Stimulated activated memory B cell treated with anti-CD40 and anti-IgM and Interleukin-4, amounts not matched to agents 10 μg/mL and 1 μg/mL and 100 μg/mL, for 72 hours (primary cell): ENCODE measurements at places on chromosomes 2 and 18.
A peak's percentile ranks its signal among the peaks of the same experiment; 100 is the strongest.

GRCh38 chr18:50014606-50015005, 180.3 kb downstream of the MYO5B start:
- no peak overlapping the region for H3K4me3 ChIP-seq
- H3K36me3 ChIP-seq, result no peaks in the 10 kb centered on the region

DNA sequence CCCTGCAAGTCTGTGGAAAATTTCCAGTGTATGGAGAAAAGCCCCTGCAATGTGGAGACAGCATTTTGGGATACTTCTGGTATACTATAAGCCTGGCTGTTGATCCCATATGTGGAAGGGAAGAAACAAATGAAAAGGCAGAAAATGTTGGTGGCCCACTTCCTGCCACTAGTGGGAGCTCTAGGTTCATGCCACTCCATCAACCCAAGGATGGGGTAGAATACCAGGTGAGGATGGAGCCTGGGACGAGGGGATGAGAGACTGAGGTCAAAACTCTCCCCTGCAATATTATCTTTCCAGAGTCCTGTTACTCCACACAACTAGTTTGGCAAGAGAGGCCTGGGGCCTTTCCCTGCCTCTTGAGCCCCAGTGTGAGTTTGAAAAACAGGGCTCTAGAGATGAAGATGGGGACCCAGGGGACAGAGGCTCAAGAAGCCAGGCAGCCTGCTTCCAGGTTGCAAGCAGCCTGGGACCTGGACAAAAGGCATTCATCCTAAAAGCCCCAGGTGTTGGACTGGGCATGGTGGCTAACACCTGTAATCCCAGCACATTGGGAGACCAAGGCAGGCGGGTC, 31.9 kb downstream of the BMP10 start:
- no peak overlapping the region for H3K27ac ChIP-seq
- no peak for ATAC-seq
- H3K27me3 ChIP-seq, result no peaks in the 10 kb centered on the region
- H3K4me1 ChIP-seq, result peaks cover 21% of the 10 kb centered on the region
- no peak overlapping the region for H3K4me3 ChIP-seq
- no peaks in the 10 kb centered on the region for H3K36me3 ChIP-seq

DNA sequence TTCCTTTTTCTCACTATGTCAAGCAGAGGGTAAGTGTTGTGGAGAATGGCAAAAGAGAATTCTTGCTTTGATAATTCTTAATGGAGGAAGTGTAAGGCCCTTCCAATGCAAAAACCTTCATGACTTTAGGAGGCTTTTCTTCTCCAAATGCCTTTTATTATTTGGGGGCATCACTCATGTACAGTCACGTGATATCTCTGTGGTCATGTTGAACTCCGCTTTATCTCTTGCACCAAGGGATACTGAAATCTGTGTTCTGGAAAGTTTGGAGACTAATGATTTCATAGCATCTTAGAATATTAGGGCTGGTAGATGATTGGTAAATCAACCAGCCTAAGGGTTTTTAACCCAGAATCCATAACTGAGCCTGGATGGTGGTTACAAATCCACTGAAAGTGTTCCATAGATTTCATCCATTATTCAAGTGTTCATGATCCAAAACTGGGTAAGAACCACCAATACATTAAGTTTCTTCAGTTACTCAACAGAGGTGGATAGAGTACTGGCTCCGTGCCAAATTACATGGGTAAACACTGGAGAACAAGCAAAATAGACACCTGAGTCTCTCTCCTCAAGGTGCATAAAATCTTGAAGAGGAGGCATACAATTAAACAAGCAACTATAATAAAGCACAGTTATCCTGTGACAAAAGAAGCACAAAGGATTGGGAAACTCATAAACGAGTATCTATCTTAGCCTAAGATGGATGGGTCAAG, 169.6 kb upstream of the EPHA4 start:
- H3K36me3 ChIP-seq, result no peaks in the 10 kb centered on the region
- H3K27ac ChIP-seq, result no peak overlapping the region
- no peak overlapping the region for H3K4me3 ChIP-seq
- no peaks in the 10 kb centered on the region for H3K27me3 ChIP-seq

DNA sequence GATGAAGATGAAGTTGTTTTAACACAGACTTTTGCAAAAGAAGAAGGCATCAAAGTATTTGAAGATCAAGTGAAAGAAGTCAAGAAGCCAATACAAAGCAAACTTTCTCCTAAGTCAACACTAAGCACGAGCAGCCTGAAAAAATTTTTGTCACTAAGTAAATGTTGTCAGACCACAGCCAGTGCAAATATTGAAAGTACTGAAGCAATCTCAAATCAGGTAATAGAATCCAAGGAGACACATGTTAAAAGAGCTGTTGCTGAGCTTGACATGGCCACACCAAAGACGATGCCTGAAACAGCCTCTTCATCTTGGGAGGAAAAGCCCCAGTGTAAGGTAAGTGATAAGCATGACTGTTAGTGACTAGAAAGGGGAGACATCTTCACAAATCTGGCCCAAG, 75.1 kb downstream of the FSIP2 start:
- ATAC-seq, result no peak
- H3K27me3 ChIP-seq, result no peaks in the 10 kb centered on the region
- peaks cover 18% of the 10 kb centered on the region for H3K36me3 ChIP-seq
- H3K4me3 ChIP-seq, result no peak overlapping the region
- H3K27ac ChIP-seq, result no peak overlapping the region

- H3K4me1 ChIP-seq, result no peaks in the 10 kb centered on the region
- H3K27ac ChIP-seq, result no peak overlapping the region
- H3K4me3 ChIP-seq, result no peak overlapping the region
- peaks cover 19% of the 10 kb centered on the region for H3K27me3 ChIP-seq
- ATAC-seq, result no peak
Observed at GRCh38 chr2:31762085-31762484, 181.3 kb upstream of the SRD5A2 start.

- no peak overlapping the region for H3K4me3 ChIP-seq
- H3K27me3 ChIP-seq, result no peaks in the 10 kb centered on the region
- H3K27ac ChIP-seq, result peak overlapping the region; percentile 71
- H3K36me3 ChIP-seq, result no peaks in the 10 kb centered on the region
- ATAC-seq, result no peak
Observed at GRCh38 chr2:127626175-127626574, 19.8 kb upstream of the GPR17 start.

GRCh38 chr2:11553661-11554398, 20.0 kb downstream of the GREB1 start:
- peaks cover 85% of the 10 kb centered on the region for H3K27me3 ChIP-seq
- no peak overlapping the region for H3K4me3 ChIP-seq
- no peak for ATAC-seq
- H3K36me3 ChIP-seq, result peaks cover 5% of the 10 kb centered on the region

- no peak overlapping the region for H3K4me3 ChIP-seq
- no peaks in the 10 kb centered on the region for H3K27me3 ChIP-seq
- no peak overlapping the region for H3K27ac ChIP-seq
- H3K4me1 ChIP-seq, result no peaks in the 10 kb centered on the region
Observed at GRCh38 chr2:77064324-77064723, 457.9 kb downstream of the LRRTM4 start.

DNA sequence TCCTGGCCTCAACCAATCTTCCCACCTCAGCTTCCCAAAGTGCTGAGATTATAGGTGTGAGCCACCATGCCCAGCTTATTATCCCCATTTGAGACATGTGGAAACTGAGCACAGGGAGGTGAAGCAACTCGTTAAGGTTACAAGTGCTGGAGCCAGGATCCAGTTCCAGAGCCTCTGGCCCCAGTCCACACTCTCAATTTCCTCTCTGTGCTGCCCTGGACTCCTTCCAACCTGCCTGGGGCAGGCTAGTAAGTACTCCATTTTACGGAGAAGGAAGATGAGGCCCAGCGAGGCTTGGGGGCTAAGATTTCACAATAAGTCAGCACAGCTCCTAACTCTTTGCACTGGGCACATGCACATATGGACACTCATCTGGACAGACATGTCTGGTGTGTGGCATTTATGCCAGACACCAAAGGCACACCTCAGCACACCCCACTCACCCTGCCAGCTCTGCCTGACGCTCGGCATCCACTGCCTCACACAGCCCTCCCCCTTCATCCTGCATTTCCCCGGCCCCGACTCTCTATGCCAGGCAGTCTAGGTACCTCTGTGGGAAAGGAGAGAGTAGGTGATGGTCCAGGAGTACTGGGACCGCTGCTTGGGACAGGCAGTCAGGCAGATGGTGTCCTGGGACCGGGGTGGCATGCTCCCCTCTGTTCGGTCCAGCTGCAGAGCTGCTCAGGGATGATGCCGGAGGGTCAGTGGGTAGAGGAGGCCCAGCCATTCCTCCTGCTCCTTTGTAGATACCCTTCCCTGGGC, 20.5 kb downstream of the CFAP65 start:
- no peaks in the 10 kb centered on the region for H3K4me1 ChIP-seq
- no peak for ATAC-seq
- no peak overlapping the region for H3K4me3 ChIP-seq
- no peak overlapping the region for H3K27ac ChIP-seq

- H3K27me3 ChIP-seq, result no peaks in the 10 kb centered on the region
- no peak for ATAC-seq
- no peak overlapping the region for H3K27ac ChIP-seq
- peaks cover 52% of the 10 kb centered on the region for H3K36me3 ChIP-seq
- H3K4me3 ChIP-seq, result no peak overlapping the region
Observed at GRCh38 chr2:32739664-32740063, 111.8 kb downstream of the TTC27 start.

DNA sequence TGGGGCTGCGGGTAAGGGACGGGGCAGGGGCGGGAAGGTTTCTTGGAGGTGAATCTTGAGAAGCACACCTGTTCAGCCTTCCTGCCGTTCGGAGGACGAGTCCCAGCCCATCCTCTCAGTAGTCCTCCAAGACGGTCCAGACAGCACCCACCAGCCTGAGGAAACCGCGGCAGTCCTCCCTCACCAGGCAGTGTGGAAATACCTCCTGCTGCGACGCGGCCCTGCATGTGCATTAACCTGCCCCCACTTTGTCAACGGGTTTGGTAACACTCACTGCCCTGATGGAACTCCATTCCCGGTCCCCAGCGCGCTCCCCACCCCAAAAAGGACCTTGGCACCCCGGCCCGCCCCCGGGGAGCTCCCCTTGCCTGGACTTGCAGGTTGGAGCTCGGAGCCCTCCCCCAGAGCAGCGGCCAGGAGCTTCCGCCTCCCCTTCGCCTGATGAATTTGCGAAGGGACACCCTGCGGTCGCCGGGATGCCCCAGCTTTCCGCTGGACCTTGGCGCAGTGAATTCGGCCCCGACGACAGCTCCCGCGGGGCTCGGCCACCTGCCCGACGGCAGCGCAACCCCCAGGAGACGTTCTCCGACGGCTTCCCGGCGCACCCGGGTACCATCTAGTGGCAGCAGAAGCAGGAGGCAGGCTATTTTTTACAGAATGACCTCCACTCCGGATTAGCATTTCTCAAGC, 31.5 kb downstream of the ACVR1C start:
- peak; percentile 69 for ATAC-seq
- peak overlapping the region; percentile 61 for H3K4me3 ChIP-seq
- H3K27me3 ChIP-seq, result no peaks in the 10 kb centered on the region
- H3K36me3 ChIP-seq, result no peaks in the 10 kb centered on the region

DNA sequence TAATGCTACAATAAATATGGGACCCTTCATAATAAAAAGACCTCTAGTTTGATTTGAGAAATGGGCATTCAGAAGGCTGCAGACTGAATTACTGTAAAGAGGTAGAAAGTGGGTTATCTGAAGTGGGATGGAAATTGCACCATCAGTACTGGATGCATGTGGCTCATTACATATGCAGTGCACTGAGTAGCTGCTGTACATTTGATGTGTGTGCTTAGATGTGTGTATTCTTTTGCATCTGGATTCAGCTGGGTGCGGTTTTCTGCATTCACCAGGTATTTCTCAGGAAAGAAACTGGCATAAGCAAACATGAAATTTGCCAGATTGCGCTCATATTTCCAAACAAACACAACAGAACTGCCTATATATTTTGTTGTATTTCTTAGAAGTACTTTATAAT, 38.2 kb downstream of the NDC80 start:
- H3K27me3 ChIP-seq, result no peaks in the 10 kb centered on the region
- peaks cover 16% of the 10 kb centered on the region for H3K4me1 ChIP-seq
- H3K27ac ChIP-seq, result no peak overlapping the region
- no peak overlapping the region for H3K4me3 ChIP-seq
- H3K36me3 ChIP-seq, result no peaks in the 10 kb centered on the region

- H3K27ac ChIP-seq, result peak overlapping the region; percentile 99
- peaks cover 40% of the 10 kb centered on the region for H3K36me3 ChIP-seq
- no peaks in the 10 kb centered on the region for H3K27me3 ChIP-seq
- no peak overlapping the region for H3K4me3 ChIP-seq
Observed at GRCh38 chr2:60832621-60833020, 48.8 kb upstream of the REL start.

GRCh38 chr2:84904717-84905174, 710 bp upstream of the TMSB10 start:
- peaks cover 48% of the 10 kb centered on the region for H3K4me1 ChIP-seq
- H3K36me3 ChIP-seq, result peaks cover 38% of the 10 kb centered on the region
- ATAC-seq, result no peak
- peak overlapping the region; percentile 99 for H3K4me3 ChIP-seq
- no peaks in the 10 kb centered on the region for H3K27me3 ChIP-seq

GRCh38 chr2:134310107-134311079, 56.5 kb downstream of the MGAT5 start:
- peaks cover 79% of the 10 kb centered on the region for H3K4me1 ChIP-seq
- H3K36me3 ChIP-seq, result peaks cover 42% of the 10 kb centered on the region
- no peaks in the 10 kb centered on the region for H3K27me3 ChIP-seq

- H3K27me3 ChIP-seq, result no peaks in the 10 kb centered on the region
- no peak overlapping the region for H3K27ac ChIP-seq
- H3K4me3 ChIP-seq, result no peak overlapping the region
- H3K4me1 ChIP-seq, result no peaks in the 10 kb centered on the region
Observed at GRCh38 chr2:16382451-16382850, 283.2 kb downstream of the CYRIA start.

DNA sequence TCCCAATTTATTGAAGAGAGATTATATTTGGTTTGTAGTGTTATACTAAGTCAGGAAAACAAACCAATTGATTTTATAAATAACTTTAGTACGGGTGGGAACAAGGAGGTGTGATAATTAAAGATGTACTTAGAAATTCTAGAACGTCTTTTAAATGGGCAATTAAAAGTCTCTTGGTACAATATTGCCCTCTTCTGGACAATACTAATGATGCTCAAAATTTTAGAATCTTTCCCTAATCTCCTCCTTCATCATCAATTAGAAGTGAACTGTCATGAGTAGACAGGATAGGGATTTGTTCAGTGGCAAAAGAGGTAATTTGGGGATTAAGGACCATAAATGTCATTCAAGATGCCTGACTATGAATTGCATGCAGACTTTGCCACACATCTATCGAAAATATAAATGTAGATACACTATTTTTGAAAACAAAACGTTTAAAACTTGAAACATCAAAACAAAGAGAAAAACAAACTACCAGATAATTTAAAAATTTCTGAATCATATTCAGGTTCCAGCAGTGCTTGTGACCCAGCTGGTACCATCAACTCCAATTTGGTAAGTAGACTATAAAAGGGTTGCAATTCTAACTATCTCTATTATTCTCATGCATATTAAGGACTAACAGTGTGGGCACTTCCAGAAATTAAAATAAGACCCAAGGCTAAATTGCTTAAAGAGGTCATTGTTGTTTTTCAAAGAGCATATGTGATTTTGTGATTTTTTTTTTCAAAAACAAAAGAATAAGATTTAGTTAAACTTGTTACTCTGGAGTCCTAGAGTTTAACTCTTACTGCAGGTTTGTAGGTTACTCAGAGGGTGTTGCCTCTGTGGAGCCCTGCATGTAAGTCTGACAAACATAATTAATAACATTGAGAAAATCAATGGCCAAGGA, 123.5 kb downstream of the LAMA3 start:
- H3K27me3 ChIP-seq, result peaks cover 10% of the 10 kb centered on the region
- peaks cover 25% of the 10 kb centered on the region for H3K4me1 ChIP-seq
- no peak overlapping the region for H3K4me3 ChIP-seq
- H3K27ac ChIP-seq, result no peak overlapping the region
- no peaks in the 10 kb centered on the region for H3K36me3 ChIP-seq
- ATAC-seq, result no peak
